NCI-H1930 (cell line): ENCODE measurements at places on chromosomes 4 and X.
A peak's percentile ranks its signal among the peaks of the same experiment; 100 is the strongest.

DNA sequence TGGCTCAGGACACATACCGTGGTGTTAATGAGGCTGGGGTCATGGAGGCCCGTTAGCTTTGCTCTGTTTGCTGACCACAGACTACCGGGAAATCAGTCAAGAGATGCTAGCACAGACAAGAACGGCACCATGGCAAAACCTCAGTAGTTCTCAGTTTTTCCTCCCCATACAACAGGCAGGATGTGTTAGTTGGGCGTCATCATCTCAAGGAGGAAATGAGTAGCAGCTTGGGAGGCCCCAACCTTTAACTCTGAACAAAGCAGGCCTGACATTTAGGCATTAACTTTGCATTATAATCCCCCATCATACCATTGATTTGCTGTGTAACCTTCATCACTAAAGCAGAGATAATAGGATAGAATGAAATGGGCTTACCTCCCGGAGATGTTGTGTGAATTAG, 714.2 kb downstream of the RPA4 start:
- no peak for DNase-seq

- no peak for DNase-seq
Measured at GRCh38 chr4:93334003-93334402, 494.6 kb upstream of the ATOH1 start.

DNA sequence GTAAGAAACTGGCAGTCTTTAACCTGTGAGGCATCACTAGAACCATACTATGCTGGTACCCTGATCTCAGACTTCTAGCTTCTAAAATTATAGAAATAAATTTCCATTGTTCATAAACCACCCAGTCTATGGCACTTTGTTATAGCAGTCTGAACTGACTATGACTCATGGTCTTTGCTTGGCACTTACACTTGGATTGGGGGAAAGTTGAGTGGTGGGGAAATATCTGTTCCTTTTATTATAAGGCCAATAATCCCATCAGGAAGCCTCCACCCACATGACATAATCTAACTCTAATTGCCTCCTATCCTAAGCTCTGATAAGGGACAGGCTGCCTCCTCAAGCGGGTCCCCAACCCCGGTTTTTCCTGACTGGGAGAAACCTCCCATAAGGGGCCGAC, 61.4 kb upstream of the PACRGL start:
- no peak for DNase-seq

DNA sequence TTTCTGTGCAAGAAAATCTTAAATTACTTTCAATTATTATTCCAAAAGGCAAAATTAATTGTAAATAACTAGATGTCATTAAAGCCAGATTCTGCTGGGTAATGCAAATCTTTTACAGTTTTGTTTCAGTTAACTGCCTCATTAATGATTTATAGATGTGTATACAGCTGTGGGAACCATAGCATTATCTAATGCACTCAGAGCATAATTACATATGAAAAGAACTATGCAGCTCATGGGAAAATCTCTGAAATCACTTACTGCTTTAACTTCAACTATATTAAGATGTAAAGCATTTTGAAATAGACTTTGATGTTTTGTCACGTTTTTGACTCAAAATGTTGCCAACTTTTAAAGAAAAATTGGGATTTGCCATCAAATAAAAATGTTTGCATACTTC, 630.3 kb upstream of the KLHL4 start:
- peak; percentile 2 for DNase-seq

DNA sequence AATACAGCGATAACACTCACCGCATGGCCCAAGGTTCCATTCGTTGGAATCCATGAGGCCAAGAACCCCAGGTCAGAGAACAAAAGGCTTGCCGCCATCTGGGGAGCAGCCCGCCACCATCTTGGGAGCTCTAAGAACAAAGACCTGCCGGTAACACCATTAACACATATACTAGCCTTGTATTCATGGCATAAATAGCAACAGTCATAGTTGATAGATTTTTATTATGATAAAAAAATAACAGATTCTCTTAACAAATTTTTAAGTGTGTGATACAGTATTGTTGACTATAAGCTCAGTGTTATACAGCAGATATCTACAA, 309.4 kb downstream of the GLUD2 start:
- peak; percentile 33 for DNase-seq

DNA sequence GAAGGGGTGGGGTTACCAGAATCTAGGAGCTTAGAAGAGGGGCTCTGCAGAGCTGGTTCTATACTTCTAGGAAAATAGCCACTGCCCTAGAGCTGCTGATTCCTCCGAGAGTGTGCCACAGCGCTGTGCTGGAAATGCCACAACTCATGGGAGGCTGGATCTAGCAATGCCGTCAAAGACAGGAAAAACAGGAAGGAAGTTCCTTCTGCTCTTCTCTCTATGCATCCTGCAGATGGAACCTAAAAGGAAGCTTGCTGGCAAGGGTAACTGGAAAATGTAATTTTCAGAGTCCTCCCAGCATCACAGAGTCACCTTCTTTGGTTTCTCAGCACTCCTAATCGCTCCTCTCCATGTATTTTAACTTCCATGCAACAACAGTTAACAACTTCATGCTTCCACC, 121.2 kb upstream of the TLL1 start:
- no peak for DNase-seq

GRCh38 chrX:9665113-9665512, 100.5 kb downstream of the GPR143 start:
- no peak for DNase-seq

DNA sequence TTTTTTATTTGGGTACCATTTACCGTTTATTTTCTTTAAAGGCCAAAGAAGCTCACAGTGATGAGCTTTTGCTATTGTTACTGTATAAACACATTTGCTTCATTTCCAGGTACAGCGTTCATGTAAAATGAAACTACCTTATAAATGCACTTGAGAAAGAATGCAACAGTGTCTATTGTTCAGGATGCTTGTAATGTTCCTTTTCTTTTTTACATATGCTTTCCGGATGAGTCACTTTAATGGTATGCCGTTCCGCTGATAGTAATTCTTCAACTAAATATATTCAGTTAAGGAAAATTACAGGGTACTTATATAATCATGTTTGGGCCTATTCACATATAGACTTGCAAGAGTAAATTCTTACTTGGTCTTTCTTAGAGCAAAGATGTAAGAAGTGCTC, 354.9 kb downstream of the RPA4 start:
- DNase-seq, result no peak

DNA sequence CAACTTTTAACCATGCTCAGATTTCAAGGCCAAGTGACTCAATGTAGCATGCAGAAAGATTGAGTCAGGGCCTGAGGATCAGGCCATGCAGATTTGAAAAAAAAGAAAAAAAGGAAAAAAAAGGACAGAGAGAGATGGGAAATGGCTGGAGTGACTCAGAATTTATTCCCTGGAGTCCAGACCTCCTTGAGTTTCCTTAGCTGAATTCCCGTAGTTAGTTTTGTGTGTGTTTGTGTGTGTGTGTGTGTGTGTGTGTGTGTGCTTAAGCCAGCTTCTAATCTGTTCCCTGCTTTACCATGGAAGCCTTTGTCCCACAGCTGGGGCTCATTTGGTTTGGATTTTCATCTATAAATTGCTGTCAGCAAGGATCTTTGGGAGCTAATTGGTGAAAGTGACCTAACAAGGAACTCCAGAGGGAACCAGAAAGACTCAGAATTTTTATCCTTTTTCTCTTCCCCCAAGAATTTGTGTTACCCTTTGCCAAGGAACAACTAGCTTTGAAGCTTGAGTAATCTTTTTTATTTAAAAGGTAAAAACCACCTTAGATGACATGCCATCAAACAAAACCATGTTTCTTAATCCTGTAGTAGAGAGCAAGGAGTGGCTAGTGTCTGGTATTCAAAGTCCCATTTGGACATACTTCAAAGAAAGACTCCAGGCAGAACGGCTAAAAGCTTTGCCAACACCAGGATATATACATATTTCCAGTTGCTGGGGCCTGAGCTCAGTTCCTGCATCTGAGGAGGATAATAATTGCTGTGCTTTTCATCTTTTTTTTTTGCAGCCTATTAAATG, 109.0 kb upstream of the DDIT4L start:
- DNase-seq, result no peak

- DNase-seq, result no peak
Measured at GRCh38 chrX:5869786-5870185, 358.9 kb downstream of the NLGN4X start.
